Kidney glomerular epithelial cell (primary cell): ENCODE measurements at places on chromosomes 11 and 22.

- DNase-seq = peak; percentile 27
Observed at GRCh38 chr11:762421-763072, 14.7 kb downstream of the GATD1 start.

DNA sequence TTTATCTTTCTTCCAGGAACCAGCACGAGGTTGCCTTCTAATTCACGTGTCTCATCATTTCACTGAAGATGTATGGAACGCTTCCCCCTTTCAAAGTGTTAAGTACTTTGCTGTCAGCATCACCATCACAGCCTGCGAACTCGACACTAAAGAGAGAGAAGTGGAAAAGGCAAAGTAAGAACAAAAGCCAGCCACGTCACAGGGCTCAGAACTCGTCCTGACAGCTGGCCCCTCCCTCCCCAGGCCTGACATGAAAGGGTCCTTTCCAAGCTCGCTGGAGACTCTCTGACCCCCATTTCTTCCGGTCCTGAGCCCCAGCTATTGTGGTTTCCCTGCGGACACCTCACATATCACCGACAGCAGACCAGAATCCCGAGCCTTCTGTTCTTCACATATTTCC is 177.8 kb upstream of the NTM start:
- DNase-seq = no peak

DNA sequence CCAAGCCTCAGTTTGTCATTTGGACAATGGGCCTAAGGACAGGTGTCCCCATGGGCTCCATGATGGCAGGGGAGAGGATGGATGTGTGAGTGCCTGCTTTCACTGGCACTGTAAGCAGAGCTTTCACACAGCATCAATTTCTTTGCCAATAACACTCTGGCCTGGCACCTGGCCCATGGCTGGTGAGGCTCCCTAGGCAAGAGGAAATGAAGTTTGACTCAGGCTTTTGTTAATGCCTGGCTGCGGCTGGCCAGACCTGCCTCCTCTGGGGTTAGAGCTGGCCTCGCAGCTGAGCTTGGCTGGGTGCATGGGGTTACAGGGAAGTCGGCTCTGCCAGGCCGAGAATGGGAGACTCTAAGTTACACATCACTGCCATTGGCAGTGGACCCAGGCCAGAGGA is 30.0 kb upstream of the SEZ6L start:
- DNase-seq = no peak

- DNase-seq = no peak
Observed at GRCh38 chr11:88414385-88414861, 76.9 kb upstream of the CTSC start.

DNA sequence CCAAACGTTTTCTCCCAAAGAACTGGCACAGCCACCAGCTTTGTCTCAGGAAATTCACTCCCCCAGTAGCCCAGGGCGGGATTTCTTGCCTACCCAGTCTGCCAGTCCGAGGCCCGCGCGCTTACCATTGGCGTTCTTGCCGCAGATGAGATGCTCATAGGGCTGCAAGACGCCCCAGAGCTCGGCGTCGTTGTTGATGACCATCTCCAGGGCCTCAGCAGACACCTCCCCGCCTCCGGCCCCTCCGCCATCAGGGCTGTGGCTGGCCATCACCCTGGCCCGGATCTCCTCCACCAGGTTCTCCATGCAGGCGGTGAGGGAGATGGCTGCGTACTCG is 1.3 kb downstream of the ABTB2 start:
- DNase-seq = peak; percentile 44

- DNase-seq = no peak
Observed at GRCh38 chr11:17260020-17260419, 16.5 kb upstream of the NUCB2 start.

DNA sequence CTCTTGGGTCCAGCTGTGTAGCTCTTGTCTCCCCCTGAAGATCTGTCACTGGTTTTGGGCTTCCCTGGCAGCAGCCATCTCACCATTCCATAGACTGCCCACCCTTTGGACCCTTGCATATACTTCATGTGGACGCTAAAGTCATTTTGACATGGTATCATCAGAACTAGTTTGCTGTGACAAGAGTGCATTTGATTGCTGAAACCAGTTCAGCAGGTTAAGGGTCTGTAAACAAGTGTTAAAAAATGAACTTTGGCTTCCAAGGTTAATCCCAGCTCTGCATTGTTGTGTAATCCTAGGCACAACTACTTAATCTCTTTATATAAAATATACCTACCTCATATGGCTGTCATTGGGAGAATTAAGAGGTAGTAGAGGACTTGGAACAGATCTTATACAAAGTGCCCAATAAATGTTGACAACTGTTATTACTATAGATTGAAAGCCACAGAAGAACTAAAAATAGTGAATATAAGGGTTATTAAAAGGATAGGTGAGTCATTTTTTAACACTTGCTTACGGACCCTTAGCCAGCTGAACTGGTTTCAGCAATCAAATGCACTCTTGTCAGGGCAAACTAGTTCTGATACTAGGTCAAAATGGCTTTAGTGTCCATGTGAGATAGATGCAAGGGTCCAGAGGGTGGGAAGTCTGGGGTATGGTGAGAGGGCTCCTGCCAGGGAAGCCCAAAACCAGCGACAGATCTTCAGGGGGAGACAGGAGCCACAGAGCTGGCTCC is 29.4 kb downstream of the CCDC90B start:
- no peak for DNase-seq

GRCh38 chr11:122772945-122773344 is 65.4 kb upstream of the CRTAM start:
- DNase-seq = peak; percentile 13

GRCh38 chr22:26235792-26236487 is 66.7 kb downstream of the SEZ6L start:
- DNase-seq = no peak

DNA sequence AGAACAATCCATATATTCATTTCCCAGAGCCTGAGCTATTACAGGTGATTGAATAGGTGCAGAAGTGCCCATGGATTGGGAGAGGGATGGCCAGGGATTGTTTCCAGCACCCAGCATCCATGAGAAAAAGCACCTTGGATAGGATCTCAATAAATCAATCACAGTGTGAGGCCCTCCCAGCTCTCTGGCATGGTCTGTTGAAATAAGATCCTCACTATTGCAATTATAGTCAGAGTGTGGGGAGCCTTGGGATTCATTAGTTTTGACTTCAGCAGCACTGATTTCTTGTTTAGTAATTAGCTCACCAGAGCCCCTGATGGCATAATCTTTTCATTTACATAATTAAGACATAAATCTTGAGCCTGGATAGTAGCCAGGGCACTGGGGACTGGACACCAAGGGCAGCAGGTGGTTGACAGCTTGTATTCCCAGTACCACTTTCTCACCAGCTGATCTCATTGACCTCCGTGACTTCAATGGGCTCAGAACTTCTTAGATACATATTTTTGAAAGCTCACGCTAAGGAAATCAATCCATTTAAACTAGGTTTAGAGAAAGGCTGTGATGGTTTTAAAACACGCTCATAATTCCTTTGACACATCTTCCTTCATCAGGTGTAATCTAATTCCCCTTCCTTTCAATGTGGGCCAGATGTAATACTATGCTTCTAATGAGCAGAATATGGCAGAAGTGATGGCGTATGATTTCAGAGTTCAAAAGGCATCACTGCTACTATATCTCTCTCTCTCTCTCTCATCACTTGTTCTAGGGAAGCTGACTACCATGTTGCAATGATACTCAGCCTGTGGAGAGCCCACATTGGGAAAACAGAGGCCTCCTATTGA is 22.1 kb upstream of the DRD2 start:
- no peak for DNase-seq

DNA sequence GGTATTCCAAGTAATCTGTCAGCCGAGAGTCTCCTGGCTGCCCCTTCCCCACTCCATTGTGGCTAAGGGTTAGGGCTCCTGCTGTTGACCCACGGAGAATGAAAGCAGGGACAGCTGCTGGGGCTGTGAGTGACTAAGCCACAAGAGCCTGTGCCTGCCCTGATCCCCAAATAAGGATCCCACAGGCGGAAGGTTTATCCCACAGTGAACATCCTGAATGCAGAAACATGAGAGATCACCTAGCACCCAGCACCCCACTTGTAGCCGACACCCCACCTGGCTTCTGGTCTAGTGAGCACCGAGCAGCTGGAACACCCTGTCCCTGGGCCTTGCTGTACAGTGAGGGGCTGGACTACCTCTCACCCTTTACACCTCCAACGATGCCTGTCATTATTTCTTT is 117.7 kb upstream of the LMO1 start:
- no peak for DNase-seq

- no peak for DNase-seq
Observed at GRCh38 chr22:24440270-24440717, 12.9 kb downstream of the ADORA2A start.

DNA sequence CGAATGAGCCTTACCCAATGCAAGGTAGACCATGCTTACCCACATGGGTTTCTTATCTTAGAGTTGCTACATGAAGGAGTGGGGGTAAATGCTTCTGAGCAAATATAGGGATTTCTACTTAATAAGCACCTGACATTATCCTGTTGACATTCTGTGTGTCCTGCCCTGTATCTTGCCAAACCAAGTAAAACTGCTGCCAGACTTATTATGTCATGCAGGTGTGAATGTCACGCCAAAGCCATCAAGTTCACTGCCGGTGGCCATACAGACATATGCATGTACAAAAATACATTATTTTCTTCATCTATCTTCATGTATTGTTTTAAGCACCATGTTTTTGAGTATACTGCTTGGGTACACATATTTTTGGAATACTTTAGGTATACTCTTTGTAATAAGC is 70.2 kb downstream of the NOX4 start:
- no peak for DNase-seq
